ENCODE measurements at places on chromosomes 7 and 10.

- DNase-seq, result no peak
Observed at GRCh38 chr7:2639181-2639681, 7.4 kb downstream of the TTYH3 start.

DNA sequence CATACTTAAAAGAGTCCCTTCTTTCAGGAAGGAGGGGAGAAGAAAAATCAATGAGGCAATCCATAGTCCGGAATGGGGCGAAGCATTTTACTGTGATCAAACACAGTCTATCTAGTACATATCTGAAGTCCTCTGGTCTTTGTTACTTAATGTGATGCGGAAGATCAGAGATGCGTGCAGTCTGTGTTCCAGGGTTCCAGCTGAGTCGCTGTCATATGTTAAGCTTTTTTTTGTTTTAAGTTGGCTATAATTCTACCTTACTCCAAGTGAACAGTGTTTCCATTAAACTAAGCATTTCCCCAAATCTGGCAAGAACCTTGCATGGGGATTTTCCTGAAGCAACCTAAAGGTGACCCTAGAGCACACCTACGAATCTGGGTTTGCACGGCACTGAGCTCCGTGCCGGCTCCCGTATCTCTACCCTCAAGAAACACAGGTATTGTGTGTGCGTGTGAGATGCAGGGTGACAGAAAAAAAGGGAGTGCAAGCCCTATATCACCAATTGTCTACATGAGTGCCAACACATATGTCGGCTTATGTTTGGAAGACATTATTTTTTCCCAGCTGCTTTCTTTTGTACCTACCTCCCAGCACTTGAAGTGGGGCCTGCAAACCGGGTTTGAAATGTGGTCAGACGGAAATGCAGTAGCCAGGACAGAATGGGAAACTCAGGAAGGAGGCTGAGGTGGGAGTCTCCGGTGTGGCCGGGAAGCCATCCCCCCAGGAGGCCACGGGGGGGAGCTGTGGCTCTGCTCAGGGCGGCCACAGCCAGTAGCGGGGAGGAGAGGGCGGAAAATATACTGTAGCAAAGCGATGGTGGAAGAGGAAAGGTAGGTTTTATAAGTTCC is 435.8 kb upstream of the MGMT start:
- peak; percentile 79 for DNase-seq

GRCh38 chr7:157139111-157139809 is 534 bp downstream of the UBE3C start:
- DNase-seq, result no peak

DNA sequence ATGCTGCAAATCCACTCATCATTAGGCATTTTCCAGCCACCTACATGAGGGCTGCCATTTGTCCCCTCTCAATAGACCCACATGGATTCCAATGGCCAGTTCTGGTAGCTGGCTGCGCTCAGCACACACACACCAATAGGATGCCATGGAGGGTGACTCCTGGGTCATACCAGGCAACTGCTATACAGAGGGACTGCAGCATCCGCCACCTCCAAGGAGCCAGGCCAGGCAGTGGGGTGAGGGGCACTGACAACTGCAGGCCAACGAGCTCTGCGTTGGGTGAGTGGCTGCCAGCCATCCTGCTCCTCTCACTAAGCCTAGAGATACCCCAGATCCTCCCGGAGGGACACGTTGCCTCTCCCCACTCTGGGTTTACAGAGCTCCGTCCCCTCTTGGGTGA is 118.8 kb upstream of the NANOS1 start:
- DNase-seq, result no peak

- DNase-seq, result peak; percentile 50
Observed at GRCh38 chr10:30782537-30783461, 153.2 kb upstream of the LYZL2 start.

DNA sequence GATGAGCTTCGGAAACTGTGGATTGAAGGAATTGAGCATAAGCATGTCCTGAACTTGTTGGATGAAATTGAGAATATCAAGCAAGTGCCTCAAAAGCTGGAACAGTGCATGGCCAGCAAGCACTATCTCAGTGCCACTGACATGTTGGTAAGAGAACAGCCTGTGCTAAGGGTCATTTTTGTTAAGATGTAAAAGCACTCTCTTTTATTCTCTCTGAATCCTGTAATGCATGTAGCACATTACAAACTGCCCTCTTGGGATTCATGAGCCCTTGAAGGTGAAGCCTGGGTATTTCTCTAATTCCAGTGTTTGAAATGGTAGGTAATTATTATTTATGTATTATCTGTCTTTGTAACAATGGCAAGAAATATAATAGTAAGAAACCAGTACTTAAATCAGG is 36.1 kb downstream of the EXOC4 start:
- DNase-seq, result no peak

DNA sequence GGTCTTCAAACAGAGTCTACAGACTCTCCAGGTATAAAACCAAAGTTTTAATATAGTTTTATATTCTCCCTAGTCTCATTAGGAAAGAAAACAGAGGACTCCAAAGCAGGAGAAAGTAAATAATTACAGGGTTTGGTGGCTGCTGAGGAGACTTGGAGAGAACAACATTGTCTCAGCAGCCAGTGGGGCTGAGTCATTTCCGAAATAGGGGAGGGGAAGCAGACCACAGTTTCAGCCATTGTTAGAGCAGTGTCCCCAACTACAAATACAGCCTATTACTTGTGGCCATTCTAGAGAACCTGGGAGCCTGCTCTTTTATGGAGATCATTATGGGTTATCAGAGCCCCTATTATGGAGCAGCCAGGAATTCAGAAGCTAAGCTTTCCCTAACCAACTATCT is 44.2 kb upstream of the A1CF start:
- no peak for DNase-seq
